ENCODE measurements at places on chromosomes 2 and 18. TPM values are rescaled to one million over a fixed set of nuclear protein-coding genes. Genes with fewer than 3 reads are reported as not detected.

Gene SPC25
- total RNA-seq, result 8.2 TPM

Gene SPDYA
- 3.3 TPM for total RNA-seq

Gene LYPD6B
- 12.3 TPM for total RNA-seq

Gene KANSL3
- 26.0 TPM for total RNA-seq

Gene CRYBA2
- total RNA-seq, result not detected

Gene VWA3B
- not detected for total RNA-seq

Gene AKAIN1
- not detected for total RNA-seq

Gene GPR39
- 0.20 TPM for total RNA-seq

Gene MC4R
- total RNA-seq, result not detected

Gene NCKAP1
- 123 TPM for total RNA-seq

Gene DUSP2
- total RNA-seq, result 59.4 TPM

Gene TMEFF2
- total RNA-seq, result 1.1 TPM

Gene NYAP2
- 0.30 TPM for total RNA-seq

Gene PRKAG3
- total RNA-seq, result 2.5 TPM

Gene OBSL1
- 47.0 TPM for total RNA-seq

Gene HOXD10
- total RNA-seq, result 1.8 TPM

Gene RNU2-63P
- not detected for total RNA-seq

Gene PPM1G
- 33.1 TPM for total RNA-seq

Gene IL18R1
- 4.5 TPM for total RNA-seq

Gene OSBPL6
- 3.3 TPM for total RNA-seq

Gene CIB4
- total RNA-seq, result not detected

Gene DNAJC5G
- total RNA-seq, result not detected

Gene OSR1
- total RNA-seq, result 12.9 TPM

Gene CYP27A1
- 10.8 TPM for total RNA-seq

Gene MYO3B
- 5.5 TPM for total RNA-seq

Gene CWC22
- 25.5 TPM for total RNA-seq

Gene HEATR5B
- 41.1 TPM for total RNA-seq

Gene CRACDL
- total RNA-seq, result 1.1 TPM

Gene IL37
- 2.0 TPM for total RNA-seq

Gene ASTL
- total RNA-seq, result 0.30 TPM

Gene ANKRD30B
- total RNA-seq, result 0.20 TPM

Gene IL36RN
- 10.9 TPM for total RNA-seq

Gene KLHL14
- 0.30 TPM for total RNA-seq

Gene FAM228A
- 0.69 TPM for total RNA-seq

Gene PLB1
- total RNA-seq, result 7.2 TPM

Gene REG3G
- total RNA-seq, result not detected
